Sigmoid colon (tissue), 7 donors: ENCODE measurements at places on chromosomes 7 and 10. TPM values are rescaled to one million over a fixed set of nuclear protein-coding genes. Genes with fewer than 3 reads are reported as not detected.

The CCDC172 gene
- not detected for total RNA-seq

The MMP21 gene
- total RNA-seq = not detected

The FAM25C gene
- not detected for total RNA-seq

The ARMS2 gene
- total RNA-seq = not detected

The VPS37D gene
- total RNA-seq = 1.6 TPM

The LLCFC1 gene
- total RNA-seq = not detected

The DHTKD1 gene
- total RNA-seq = 37.3 TPM

The GHRHR gene
- not detected for total RNA-seq

The BTBD16 gene
- total RNA-seq = not detected

The CADPS2 gene
- 7.2 TPM for total RNA-seq

The COL28A1 gene
- total RNA-seq = 25.5 TPM

The CTAGE8 gene
- total RNA-seq = 1.7 TPM

The TMEM196 gene
- total RNA-seq = 0.16 TPM

The TLL2 gene
- total RNA-seq = 0.16 TPM

The DRGX gene
- total RNA-seq = not detected

The DPP6 gene
- total RNA-seq = 37.4 TPM

The PNLIPRP1 gene
- not detected for total RNA-seq

The AKR1E2 gene
- total RNA-seq = 15.5 TPM

The EN2 gene
- not detected for total RNA-seq
